ENCODE measurements at places on chromosomes 2 and 18.
A peak's percentile ranks its signal among the peaks of the same experiment; 100 is the strongest.

DNA sequence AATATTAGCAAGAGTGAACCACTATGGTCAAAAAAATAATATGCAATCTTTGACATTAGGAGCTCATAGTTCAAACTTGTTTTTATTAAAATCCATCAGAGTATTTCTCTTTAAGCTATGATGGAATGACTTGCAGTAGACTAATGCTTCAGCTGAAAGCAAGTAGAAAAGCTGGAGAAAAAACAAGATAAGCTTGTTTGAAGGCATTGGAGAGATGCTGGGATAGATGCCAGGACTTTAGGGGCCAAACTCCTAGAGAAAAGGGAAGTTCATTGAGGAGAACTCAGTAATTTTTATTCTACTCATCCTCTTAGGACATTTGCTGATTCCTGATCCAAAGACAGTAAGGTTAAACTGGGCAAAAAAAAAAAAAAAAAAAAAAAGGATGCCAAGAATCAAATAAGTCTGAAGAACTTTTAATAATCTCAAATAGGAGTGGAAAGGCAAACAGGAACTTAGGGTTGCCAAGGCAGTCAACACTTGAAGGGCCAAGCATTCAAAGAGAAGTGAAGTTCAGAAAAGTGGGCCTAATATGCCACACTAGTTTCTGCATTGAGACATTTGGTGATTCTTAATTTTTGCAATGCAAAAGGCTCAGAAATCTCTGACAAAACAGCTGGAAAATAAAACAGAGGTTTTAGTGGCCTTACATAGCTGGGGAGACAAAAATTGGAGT is 19.7 kb upstream of the AFF3 start:
- DNase-seq = no peak

DNA sequence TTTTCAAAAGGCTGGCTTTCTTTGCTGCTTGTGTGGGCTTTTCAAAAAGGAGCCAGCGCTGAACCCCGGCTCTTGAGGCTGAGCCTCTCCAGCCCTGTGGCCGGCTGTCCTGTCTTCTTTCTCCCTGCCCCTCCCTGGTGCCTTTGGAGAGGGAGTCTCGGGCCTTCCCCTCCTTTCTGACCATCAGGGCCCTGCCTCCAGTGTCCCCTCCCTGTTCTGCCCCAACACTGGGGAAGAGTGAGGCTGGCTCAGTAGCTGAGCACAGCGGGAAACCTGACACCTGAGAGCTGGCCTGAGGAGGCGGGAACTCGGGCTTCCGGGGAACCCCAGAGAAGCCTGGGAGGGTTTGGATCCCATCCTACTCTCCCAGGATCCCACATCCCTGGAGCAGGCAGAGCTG is 232.1 kb downstream of the LOXHD1 start:
- DNase-seq = no peak

DNA sequence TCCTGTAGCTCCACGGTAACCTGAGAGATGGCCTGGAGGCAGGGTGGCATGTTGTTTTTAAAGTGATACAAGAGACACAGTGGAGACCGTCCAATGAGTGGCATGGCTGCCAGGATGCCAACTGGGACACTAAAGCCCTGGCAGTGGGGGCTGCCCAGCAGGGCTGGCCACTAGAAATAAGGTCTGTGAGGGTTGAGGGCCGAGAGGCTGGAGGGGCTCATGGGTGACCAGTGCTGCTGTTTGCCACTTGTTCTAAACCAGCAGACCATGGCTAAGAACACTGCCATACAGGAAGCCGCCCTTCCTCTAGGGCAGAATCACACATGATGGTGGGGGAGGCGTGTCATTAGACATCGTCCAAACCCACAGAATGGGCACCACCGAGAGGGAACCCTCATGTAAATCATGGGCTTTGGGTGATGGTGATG is 71.9 kb downstream of the ALPK2 start:
- peak; percentile 73 for DNase-seq

DNA sequence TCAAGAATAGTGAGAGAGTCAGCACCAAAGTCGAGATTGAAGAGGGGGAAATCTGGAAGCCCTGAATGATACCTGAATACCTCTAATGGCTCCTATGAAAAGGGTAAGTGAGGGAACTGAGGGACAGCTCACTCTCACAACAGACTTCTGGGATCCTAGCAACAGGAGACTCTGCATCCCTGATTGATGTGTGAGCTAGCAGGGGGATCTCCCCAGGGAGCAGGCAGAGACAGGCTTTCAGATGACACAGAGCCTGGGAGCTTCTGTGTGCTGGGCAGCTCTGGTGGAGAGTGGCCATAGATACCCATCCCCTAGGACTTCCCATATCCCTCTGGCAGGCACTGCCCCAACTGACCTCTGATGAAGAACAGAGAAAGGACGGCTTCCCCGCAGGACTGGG is 206.2 kb downstream of the EXOC6B start:
- DNase-seq = no peak

Data from Right ventricle myocardium inferior (tissue), 1 donor.